CD4-positive, alpha-beta T cell treated with Interleukin-10 for 1 hour (primary cell): ENCODE measurements at places on chromosomes 16 and 17.

DNA sequence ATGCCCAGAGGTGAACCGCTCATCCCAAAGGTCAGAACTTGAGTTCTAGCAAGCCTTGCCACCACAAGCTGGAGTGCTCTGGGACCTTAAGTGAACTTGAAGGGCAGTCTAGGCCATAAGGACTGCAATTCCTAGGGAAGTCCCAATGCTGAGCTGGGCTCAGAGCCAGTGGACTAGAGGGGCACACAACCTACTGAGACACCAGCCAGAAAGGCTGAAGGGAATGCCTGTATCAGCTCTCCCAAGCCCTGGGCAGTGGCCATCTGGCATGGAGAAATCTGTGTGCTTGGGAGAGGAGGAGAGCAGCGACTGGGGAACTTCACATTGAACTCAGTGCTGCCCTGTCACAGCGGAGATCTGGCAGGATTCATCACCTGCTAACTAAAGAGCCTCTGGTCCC lies 201.3 kb downstream of the CEP112 start:
- no peak for DNase-seq

- DNase-seq, result no peak
Measured at GRCh38 chr17:45171338-45172231, 9.9 kb downstream of the HEXIM2 start.

- DNase-seq, result no peak
Measured at GRCh38 chr17:28584434-28584833, 7.7 kb upstream of the ALDOC start.

- DNase-seq, result no peak
Measured at GRCh38 chr16:19678804-19679203, 39.2 kb downstream of the KNOP1 start.

GRCh38 chr17:37197336-37197735 lies 178.4 kb upstream of the C17orf78 start:
- DNase-seq, result no peak

DNA sequence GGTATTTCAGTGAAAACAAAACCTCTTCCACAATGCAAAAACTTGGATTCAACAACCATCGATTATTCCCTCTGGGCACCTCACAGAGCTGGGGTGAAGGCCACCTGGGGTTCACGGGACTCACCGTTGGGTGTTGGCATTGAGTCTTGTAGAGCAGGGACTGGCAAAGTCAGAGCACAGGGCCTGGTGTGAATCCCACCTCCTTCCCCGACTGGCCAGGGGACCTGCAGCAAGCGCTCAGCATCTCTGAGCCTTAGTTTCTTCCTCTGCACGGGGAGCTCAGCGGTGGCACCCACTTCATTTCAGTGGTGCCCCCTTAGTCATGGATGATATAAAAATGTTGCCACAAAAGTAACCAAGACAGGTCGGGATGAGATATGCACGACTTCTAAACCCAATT lies 100.4 kb downstream of the METRNL start:
- no peak for DNase-seq

GRCh38 chr17:20089756-20090547 lies 80.8 kb downstream of the SPECC1 start:
- no peak for DNase-seq

DNA sequence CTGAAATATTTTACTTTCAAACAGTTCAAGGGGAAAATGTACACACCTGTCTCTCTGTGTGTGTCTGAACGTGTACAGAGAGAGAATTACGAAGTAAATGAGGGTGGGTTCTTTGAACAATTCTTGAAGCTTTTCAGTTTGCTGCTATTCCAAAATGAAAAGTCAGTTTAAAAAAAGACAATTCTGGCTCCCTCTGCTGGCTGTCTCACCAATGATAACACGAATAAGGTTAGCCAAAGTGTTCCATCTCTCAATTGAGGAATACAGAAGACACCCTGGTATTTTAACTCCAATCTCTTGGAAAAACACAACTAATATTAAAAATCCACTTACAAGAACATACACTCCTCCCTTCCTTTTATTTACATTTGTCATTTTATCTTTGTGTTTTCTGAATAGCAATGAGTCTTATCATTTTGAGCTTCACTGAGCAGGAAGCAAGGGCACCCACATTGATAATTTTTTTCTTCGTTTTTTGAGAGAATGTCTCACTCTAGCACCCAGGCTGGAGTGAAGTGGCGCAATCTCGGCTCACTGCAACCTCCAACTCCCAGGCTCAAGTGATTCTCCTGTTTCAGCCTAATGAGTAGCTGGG lies 20.5 kb downstream of the EFTUD2 start:
- peak; percentile 41 for DNase-seq

DNA sequence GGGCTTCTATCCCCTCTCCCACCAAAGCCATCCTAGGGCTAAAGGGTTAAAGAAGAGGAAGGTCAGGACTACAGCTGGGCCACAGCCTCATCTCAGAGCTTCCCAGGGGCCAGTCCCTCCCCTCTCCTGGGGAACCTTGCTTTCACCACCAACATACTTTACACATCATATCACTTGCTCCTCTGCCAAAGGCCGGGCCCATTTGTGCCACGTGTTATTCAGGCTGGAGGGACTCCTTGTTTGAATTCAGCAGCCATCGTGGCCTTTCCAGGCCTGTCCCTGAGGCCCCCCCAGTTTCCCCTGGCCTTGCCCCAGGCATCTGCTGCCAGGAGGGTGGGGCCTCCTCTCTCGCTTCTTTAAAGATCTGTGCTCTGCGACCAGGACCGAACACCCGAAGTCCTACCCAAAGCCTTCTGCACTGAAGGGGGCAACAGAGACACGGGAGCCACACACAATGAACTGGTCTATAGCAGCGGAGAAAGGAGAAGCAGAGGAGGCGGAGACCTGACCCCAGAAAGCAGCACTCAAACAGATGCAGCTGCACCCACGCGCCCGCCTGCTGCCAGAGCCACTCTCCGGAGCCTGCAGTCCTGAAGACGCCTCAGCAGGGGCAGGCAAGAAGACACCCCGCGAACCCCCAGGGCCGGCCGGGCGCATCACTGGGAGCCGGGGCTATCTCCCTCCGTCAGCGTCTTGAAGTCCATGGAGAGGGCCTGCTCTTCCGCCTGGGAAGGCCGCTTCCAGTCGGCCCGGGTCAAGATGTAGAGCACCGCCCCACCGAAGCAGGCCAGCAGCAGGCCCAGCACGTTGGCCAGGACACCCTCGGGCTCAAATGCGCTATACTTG lies 12.1 kb downstream of the CYB561 start:
- DNase-seq, result no peak

GRCh38 chr16:74463888-74464287 lies 42.6 kb upstream of the CLEC18B start:
- no peak for DNase-seq

DNA sequence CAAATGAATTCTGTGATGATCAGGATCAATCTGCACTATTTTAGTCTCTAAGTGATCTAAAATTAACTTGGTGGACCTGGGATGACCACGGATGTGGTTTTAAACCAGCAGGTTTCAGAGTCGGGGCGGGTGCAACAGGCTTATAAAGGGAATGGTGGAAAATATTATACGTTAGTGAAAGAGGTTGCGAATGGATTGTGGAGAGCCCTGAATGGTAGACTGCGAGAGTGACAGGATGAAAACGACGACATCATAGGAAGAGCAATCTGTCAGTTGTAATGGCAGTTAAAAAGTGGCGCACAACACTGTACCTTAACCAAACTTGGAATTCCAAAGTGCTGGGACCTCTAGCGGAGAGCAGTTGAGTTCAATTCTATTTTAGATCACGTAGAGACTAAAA lies 1.2 kb upstream of the CYB5B start:
- no peak for DNase-seq

- no peak for DNase-seq
Measured at GRCh38 chr17:80852476-80853015, 139.1 kb upstream of the CHMP6 start.

- peak; percentile 13 for DNase-seq
Measured at GRCh38 chr17:2595716-2596115, 2.3 kb downstream of the PAFAH1B1 start.

DNA sequence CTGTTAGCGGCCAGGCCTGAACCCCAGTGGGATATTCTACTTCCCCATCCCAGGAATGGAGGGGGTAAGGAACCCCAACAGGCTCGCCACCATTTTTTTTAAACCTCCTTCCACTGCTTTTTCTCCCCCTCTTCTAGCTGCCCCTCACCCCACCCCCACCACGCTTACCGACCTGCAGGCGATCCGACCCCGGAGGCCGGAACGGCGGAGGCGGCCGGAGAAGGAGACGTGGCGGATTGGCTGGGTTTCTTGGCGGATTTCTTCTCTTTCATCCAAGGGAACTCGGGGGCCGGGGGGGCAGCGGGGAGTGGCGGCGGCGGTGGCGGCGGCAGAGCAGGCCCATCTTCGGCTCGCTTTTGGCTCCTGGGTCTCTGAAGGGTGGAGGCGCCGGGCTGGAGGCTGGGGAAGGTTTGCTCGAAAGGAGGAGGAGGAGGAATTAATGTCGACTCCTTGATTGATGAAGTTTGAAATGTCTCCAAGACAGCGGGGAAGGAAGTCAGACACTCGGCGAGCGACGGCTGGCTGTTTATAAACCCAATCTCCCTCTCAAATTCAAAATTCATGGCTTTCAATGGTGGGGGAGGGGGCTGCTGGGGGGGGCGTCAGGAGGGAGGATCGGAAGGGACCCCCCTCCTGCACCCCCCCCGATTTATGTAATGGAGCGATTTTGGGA lies 424 bp downstream of the HOXB2 start:
- DNase-seq, result peak; percentile 46

GRCh38 chr16:10321407-10322387 lies 64.2 kb upstream of the ATF7IP2 start:
- no peak for DNase-seq

DNA sequence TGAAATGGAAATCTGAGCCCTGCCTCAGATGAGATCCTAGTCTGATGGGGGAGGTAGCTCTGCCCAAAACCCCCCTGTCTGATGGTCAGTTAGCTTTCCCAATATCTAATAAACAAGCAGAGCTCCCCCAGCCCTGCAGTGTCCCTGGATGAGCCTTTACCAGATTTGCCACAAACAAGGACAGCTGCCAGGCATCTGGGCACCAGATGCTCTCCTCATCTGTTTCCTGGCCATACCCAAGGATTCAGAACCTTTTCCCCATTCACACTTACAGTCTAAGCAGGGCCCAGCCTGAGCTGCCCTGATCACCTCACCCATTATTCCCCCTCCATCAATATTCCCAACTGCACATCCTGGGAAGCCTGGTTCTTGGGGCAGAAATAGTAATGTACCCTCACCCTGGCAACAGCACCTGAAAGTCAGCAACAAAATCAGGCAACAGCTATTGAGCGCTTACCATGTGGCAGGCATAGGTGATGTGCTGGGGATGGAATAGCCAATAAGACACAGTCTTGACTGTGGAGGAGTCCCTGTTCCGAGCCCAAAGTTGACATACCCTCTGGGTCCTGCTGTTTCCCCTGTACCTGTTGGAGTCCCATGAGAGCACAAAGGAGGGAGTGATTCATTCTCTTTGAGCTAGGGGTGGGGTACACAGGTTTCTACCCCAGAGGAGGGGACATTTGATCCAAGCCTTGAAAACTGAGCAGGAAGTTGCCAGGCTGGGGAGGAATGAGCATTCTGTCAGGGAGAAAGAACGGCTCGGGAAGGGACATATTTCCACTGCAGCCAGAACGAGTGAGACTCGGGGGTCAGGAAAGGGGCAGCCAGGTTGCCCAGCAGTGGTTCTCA lies 147.4 kb downstream of the TMEM132E start:
- DNase-seq, result no peak

DNA sequence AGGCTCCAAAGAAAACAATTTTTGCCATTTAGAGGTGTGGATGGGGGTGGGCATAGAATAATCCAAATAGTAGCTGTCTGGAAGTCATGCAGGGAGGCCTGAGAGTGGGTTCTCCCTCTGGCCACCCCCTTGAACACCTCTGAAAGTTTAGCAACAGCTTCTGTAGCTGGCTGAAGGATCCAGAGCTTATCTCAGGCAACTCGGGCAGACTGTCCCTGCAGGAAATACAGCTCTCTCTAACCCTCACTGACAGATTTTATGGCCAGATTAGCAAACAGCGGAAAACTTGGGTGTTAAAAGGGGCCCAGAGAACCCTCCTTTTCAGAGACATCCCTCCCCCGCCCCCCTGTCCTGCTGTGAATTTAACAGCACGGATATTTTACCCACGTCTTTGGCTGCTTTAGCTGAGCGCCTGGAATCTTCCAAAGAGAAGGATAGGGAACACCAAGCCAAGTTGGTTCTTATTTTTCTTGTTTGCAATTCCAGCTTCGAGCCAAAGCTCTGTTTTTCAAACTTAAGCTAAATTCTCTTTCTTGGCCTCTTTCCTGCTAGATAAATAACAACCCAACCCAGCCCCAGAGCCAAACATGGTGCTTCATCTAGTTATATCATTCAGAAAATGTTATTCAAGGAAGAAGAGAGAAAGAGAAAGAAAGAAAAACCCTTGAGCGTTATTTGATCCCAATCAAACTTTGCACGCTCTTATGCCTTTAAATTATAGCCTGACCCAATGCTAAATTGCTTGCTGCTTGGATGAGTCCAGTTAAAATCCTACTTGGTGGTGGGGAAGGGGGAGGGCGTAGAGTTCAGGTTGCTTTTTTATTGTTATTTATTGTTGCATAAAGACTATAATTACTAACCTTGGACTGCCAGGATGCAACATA lies 2.3 kb upstream of the HOXB2 start:
- no peak for DNase-seq

- no peak for DNase-seq
Measured at GRCh38 chr16:23700509-23700908, 12.5 kb downstream of the ERN2 start.

DNA sequence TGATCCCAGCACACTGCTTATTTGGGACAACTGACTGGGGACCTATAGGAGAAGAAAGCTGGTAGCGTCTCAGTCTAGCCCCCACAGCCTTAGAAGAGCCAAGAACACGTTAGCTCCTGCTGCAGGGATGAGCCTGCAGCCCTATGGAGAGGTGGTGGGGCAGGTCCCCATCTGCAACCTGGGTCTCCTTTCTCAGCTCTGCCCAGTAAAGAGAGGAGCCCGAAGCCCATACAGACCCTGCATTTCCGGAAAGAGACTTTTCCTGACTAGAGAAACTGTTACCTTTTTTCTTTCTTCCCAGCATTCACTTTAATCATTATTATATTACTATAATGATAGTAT lies 788 bp downstream of the METTL22 start:
- no peak for DNase-seq

DNA sequence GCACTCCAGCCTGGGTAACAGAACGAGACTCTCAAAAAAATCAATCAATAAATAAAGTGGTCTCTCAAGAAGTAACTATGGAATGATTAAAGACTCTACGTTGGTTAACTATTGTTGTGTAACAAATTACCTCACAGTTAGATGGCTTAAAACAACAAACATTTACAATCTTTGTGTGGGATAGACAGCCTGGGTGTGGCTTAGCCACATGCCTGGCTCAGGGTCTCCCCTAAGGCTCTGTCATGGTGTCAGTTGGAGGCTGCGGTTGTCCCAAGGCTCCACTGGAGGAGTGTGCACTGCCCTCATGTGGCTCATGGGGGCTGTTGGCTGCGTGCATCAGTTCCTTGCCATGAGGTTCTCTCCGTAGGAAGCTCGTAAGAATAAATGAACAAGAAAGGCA lies 294.5 kb downstream of the SNX29 start:
- DNase-seq, result no peak

GRCh38 chr17:4329838-4330237 lies 36.6 kb downstream of the UBE2G1 start:
- no peak for DNase-seq

DNA sequence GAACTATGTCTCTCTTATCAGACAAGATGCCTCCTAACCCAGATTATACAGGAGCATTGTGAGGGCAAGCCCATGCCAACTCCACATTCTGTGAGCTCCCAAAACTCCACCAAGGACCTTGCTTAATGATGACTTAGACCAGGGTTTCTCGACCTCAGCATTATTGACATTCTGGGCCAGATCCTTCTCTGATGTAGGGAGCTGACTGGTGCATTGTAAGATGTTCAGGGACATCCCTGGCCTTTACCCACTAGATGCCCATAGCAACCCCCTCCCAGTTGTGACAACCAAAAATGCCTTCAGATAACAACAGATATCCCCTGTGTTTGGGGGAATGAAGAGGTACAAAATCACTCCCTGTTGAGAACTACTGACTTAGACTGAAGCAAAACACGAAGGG lies 43.6 kb downstream of the HOXB1 start:
- no peak for DNase-seq
